ENCODE measurements at places on chromosomes 7 and 10.

GRCh38 chr10:110158051-110159005 lies 49.1 kb upstream of the MXI1 start:
- no peak for DNase-seq

- DNase-seq, result no peak
Measured at GRCh38 chr10:77062381-77062780, 575.2 kb downstream of the KCNMA1 start.

DNA sequence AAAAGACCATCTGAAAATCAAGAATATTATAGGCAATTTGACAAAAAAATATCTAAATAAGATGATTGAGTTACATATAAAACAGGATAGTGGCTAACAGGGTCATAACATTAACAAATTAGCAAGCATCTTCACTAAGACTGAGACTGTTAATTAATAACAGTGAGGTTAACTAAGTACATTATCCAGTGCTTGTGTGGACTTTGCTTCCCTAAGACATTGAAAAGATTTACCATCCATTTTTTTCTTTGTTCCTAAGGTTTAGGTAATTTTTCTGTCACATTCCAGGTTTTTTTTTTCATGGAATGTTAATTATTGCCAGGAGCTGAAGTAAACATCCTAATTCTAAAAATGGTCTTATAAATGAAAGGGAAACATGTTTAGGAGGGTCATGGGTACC lies 227.6 kb downstream of the ANKRD7 start:
- DNase-seq, result no peak

DNA sequence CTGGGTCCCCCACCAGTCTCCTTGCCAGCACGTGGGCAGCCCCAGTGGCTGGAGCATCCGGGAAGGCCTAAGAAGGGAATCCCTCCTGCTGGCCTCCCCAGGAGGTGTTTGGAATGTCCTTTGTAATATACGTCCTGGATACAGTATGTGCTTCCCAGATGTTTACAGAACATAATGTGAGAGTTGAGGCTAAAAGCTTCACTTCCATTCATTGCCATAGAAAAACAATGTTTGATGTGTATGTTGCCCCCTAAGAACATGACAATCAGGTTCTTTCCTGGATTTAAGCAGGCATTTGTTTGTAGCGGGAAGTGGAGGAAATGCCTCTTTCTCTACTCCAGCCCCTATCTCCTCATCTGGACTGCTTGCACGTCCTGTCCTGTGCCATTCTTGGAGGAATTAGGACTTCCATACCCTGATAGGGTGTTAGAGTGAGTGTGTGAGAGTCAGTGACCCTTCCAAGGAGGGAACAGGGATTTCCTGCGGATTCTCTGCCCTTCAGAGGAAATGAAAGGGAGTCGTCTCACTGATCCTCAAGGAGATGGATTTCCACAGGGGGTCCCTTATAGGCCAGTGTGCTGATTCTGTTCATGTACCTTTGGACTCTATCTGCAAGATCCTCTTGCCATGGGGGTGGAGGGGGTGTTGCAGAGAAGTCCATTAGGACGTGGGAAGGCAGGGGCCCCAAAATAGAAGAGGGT lies 1.2 kb downstream of the IGFBP1 start:
- DNase-seq, result peak; percentile 38

- DNase-seq, result no peak
Measured at GRCh38 chr7:124907490-124907889, 22.1 kb downstream of the POT1 start.

GRCh38 chr10:77837248-77837924 lies 89.2 kb downstream of the DLG5 start:
- peak; percentile 56 for DNase-seq

DNA sequence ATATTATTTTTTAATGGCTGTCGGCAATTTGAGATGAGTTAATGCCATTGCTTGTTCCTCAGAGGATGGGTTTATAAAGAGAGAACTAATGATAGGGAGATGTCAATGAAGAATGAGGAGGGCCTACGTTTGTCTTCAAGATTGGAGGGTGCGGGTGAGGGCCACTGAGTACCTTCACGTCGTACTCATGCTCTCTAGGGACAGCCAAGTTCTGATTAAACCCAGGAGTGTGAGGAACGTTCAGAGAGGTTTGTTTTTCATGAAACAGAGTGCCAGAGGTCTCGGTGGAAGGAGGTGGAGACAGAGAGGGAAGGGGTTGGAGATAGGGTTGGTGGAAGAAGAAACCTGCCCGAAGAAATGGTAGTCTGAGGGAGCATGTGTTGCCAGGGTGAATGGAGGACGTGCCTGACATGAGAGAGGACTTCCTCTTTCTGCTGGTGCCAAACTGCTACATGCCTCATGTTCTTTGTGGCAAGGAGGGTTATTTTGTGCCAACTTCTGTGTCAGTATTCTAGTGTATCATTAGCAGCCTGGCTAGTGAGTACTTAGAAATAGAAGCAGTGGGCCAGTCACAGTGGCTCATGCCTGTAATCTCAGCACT lies 8.9 kb downstream of the DHTKD1 start:
- DNase-seq, result no peak

GRCh38 chr10:126977216-126977615 lies 72.0 kb downstream of the DOCK1 start:
- no peak for DNase-seq

DNA sequence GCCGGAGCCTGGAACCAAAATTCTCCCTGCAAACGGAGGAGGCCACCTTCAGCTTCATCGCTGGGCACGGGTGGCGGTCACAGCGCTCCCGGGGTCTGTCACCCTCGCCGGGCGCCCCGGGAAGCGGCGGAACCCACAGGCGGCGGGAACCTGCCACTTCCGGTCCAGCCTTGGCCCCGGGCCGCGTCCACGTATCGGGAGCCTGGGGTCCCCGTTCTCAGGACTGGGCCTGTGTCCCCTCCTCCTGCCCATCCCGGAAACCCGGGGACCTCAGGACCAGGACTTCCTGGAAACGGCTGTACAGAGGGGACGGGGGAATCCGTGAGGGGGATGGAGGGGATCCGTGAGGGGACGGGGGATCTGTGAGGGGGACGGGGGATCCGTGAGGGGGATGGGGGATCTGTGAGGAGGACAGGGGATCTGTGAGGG lies 25.4 kb downstream of the PDGFA start:
- DNase-seq, result no peak

DNA sequence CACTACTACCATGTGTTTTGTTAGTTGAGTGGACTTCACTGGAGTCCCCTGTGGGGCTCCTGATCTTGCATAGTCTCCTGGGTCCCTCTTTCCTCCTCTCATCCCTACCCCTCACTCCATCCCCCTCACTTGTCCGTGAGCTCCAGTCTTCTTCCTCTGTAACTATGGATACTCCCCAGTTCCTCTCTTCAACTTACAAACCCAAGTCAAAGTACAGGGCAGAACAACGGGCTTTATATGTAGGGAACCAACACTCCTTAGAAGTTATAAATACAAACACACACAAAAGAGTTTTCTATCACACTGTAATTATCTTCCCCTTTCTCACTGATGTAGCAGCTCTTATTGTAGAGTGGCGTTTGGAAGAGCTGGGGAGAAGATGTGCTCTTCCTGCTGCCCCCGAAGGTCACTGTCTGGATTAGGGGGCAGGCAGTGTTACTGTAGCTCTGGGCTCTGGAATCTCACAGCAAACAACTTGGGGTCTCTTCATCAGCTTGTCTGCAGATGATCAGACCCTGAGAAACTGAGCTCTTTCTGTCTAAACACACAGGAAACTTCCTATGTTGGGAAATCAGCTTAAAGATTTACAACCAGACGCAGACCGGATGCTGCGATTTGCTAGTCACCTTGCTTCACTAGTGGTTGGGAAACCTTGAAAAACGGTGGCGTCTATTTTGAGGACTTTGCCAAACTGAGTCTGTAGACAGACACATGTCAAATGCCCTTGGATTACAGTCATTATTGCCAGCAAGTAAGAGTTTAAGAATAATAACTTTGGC lies 13.6 kb downstream of the SNX10 start:
- no peak for DNase-seq

Measured in NCI-H146 (cell line).